Right lobe of liver (tissue), 6 donors: ENCODE measurements at places on chromosomes 13 and 19.
A peak's percentile ranks its signal among the peaks of the same experiment; 100 is the strongest.

- H3K4me1 ChIP-seq, result no peaks in the 10 kb centered on the region
- H3K27me3 ChIP-seq, result no peaks in the 10 kb centered on the region
- H3K27ac ChIP-seq, result no peak overlapping the region
Observed at GRCh38 chr13:79686441-79686840, 205.5 kb downstream of the NDFIP2 start.

- H3K4me1 ChIP-seq, result no peaks in the 10 kb centered on the region
- no peaks in the 10 kb centered on the region for H3K36me3 ChIP-seq
- H3K27me3 ChIP-seq, result no peaks in the 10 kb centered on the region
- no peak overlapping the region for H3K27ac ChIP-seq
- no peak overlapping the region for H3K4me3 ChIP-seq
- no peak for DNase-seq
Observed at GRCh38 chr19:6006896-6007295, 29.0 kb upstream of the RANBP3 start.

DNA sequence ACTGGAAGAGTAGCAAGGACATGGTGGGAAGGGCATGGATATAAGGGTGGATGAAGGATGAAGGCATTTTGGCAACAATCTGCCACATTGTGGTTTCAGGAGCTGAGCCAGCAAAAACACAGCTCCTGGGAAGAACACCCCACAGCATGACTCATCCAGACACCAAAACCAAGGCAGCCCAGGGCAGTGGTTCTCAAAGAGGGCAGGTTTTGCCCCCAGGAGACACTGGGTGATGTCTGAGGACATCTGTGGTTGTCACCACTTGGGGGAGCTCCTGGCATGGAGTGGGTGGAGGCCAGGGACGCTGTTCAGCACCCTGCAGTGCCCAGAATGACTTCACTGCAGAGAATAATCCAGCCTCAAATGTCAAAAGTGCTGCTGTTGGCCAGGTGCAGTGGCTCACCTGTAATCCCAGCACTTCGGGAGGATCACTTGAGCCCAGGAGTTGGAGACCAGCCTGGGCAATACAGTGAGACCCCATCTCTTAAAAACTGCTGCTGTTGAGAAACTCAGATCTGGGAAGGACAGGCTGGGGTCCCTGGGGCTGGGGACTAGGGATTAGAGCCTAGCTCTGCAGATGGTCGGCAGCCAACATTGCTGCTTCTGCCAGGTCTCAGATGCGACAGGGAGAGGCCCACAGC lies 16.1 kb downstream of the ZFR2 start:
- H3K27me3 ChIP-seq, result no peaks in the 10 kb centered on the region
- peak; percentile 62 for DNase-seq
- no peak overlapping the region for H3K27ac ChIP-seq
- no peaks in the 10 kb centered on the region for H3K4me1 ChIP-seq

- no peaks in the 10 kb centered on the region for H3K36me3 ChIP-seq
- H3K27ac ChIP-seq, result no peak overlapping the region
- no peak overlapping the region for H3K4me3 ChIP-seq
Observed at GRCh38 chr19:15198951-15199660, 1.7 kb downstream of the NOTCH3 start.

- no peak overlapping the region for H3K4me3 ChIP-seq
- DNase-seq, result no peak
- no peaks in the 10 kb centered on the region for H3K36me3 ChIP-seq
- no peak overlapping the region for H3K27ac ChIP-seq
- H3K27me3 ChIP-seq, result no peaks in the 10 kb centered on the region
Observed at GRCh38 chr13:110575322-110576069, 14.0 kb upstream of the RAB20 start.

DNA sequence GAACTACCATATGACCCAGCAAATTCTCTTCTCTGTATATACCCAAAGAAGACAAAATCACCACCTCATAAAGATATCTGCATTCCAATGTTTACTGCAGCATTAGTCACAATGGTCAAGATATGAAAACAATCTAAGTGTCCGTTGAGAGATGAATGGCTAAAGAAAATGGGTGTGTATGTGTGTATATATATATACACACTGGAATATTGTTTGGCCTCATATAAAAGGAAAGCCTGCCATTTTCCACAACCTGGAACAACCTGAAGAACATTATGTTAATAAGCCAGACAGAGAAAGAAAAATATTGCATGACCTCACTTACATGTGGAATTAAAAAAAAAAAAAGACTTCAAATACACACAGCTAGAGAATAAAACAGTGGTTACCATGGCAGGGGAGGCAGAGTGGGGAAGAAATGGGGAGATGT lies 29.5 kb upstream of the RBM26 start:
- no peak for DNase-seq
- H3K27ac ChIP-seq, result no peak overlapping the region
- H3K4me1 ChIP-seq, result no peaks in the 10 kb centered on the region
- no peak overlapping the region for H3K4me3 ChIP-seq
- H3K27me3 ChIP-seq, result no peaks in the 10 kb centered on the region
- H3K36me3 ChIP-seq, result no peaks in the 10 kb centered on the region

GRCh38 chr13:89550938-89551337 lies 1796.5 kb upstream of the MIR17HG start:
- no peak for DNase-seq
- no peak overlapping the region for H3K4me3 ChIP-seq
- H3K27me3 ChIP-seq, result no peaks in the 10 kb centered on the region
- H3K27ac ChIP-seq, result no peak overlapping the region
- no peaks in the 10 kb centered on the region for H3K36me3 ChIP-seq

DNA sequence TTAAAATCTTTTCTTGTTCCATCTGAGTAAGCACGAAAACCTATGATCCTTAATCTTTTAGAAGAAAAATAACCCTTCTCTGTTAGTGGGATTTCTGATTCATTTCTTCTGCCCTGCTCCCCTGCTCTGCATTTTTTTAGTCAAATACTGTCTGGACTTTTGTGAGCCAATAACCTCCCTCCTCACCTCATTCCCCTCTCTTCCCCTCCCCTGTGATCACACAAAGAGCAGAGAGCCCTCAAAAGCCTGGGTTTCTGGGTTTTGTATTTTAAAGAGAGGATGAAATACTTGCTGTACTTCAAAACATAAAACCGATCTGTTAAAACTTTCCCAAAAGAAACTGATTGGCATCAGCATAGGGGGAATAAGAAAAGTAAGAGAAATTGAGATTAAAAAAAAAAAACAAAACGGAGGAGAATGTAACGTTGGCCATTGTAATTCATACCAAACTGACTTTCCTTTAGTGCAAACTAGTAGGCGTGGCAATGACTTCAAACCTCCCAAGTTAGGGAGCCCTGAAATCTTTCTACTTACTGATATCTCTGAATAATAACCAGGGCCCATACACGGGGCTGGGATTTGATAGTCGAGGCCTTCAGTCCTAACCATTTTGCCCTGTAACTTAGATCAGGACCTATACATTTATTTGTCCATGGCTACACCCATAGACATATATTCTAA lies 232.9 kb downstream of the TM9SF2 start:
- no peaks in the 10 kb centered on the region for H3K36me3 ChIP-seq
- no peaks in the 10 kb centered on the region for H3K4me1 ChIP-seq
- no peak overlapping the region for H3K4me3 ChIP-seq
- no peaks in the 10 kb centered on the region for H3K27me3 ChIP-seq
